CD4-positive, alpha-beta T cell treated with Interleukin-15 for 4 hours (primary cell): ENCODE measurements at places on chromosomes 16 and 17.

- DNase-seq, result peak; percentile 69
These were observed 129.9 kb downstream of the MGAT5B start for GRCh38 chr17:76997981-76998531.

GRCh38 chr17:28953444-28954118, 2.3 kb upstream of the PHF12 start:
- peak; percentile 44 for DNase-seq

DNA sequence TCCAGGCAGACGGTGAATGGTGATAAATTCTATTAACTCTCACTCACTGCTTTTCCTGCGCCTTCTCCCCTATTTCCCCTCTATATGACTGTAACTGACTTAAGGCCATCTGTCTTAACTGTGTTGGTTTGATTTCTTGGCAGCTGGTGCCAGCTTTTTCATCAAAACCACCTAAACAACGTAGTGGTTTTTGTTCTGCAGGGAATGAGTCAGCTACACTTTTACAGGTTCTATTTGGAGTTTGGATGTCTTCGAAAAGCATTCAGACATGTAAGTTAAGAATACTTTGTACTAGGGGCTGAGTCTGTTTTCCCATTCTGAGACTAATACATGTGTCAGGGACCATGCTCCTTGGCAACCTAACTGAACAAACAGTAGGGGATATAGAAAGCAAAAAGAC, 8.5 kb downstream of the REXO5 start:
- DNase-seq, result no peak

GRCh38 chr16:59039066-59039720, 305.1 kb upstream of the GOT2 start:
- no peak for DNase-seq

GRCh38 chr17:80092959-80093358, 8.4 kb upstream of the GAA start:
- no peak for DNase-seq

GRCh38 chr17:47873200-47874090, 22.5 kb upstream of the SP6 start:
- no peak for DNase-seq

DNA sequence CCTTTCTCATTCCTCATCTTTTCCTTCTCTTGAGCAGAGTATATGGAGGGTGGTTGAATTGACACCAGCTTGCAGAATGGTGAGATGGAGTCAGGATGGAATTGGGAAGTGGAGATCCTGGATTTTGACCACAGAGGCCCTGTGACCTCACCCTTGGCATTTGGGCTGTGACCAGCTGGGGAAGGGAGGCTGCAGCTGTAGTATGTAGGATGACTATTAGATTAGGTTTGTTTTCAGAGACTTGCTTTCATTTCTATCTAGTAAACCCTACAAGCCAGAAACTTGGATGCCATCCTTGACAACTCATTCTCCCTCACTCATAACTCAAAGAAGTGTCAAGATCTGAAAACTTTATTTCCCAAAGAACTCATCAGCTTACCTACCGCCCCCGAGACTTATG, 5.9 kb downstream of the GNGT2 start:
- no peak for DNase-seq

DNA sequence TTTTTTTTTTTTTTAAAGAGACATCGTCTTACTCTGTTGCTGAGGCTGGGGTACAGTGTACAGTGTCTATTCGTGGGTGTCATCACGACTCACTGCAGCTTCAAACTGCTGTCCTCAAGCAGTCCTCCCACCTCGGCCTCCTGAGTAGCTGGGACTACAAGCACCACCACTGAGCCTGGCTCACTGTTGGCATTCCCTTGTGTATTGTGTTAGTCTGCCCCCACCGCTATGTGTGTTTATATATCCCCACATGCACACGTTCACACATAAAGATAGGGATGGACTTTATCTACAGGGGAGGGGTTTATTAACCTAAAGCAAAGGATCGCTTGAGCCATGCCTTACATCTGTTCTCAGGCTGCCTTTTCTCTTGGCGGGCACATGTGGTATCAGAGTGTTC, 63.8 kb downstream of the SEC14L1 start:
- DNase-seq, result no peak

DNA sequence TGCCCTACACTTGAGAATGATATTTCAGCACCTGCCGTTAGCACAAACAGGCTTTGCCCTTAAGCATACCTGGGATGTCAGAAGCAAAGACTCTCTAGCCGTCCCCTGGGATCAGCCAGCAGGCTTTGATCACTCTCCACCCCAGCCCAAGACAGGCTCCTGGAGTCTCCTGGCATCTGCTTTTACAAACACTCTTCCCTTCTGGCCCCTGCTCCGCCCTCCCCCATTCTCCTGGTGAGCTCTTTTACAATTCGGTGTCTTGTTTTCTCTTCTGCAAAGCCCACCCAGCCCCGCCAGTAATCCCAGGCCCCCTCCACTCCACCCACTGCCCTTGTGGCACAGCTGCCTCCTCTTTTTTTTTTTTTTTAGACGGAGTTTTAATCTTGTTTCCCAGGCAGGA, 50.4 kb downstream of the KATNIP start:
- no peak for DNase-seq

DNA sequence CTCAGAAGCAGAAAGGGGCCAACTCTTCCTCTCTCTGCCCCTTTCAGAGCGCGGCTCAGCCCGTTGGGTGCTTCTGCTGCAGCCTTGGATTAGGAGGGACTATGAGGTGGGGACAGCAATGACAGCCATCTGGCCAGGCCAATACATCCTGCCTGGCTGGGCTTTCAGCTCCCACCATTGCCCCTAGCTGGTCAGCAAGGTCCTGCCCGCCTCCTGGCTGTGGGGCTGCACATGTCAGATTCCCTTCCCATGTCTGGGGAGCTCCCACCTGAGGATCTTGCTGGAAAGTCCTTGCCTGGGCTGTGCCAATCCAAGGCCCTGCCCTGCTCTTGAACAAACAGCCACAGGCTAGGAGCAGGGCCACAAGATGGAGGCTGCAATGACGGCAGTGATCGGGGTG, 8.3 kb downstream of the TRIM65 start:
- no peak for DNase-seq

DNA sequence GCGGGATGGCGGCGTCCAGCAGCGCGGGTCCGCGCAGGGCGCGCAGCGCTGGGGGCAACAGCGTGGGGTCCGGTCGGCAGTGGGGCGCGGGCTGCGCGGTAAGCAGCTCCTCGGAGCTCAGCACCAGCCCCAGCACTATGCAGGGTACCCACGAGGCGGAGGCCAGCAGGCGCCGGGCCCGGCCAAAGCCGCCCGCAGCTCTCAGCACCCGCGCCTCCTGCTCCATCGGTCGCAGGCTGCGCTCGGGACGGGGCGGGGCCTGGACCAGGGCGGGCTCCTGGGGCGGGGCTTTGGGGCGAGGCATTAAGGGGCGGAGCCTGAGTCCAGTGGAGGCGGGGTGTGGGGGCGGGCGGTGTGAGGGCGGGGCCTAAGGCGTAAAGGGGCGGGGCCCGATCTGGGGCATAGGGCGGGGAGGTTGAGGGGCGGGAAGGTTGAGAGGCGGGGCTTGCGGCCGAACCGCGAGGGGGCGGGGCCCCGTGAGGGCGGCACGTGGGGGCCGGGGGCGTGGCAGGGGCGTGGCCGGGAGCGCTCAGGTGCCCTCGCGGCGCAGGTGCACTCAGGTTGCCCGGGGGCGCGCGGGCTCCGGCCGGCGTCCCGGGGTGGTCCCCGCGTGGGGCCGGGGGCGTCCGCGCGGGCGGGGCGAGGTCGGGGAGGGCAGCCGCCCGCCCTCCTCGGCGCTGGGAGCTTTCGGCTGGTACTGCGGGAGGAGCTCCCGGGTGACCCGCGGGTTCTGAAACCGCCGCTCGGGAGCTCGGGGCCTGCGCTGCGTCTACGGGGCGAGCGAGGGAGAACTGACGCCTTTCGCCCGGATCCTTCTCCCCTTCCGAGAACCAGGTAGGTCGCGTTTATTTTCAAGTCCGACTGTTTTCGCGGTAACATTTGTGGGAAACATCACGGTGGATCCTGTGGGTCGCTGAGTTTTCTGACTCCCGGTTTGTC, 1.4 kb upstream of the SLC22A31 start:
- DNase-seq, result peak; percentile 78

DNA sequence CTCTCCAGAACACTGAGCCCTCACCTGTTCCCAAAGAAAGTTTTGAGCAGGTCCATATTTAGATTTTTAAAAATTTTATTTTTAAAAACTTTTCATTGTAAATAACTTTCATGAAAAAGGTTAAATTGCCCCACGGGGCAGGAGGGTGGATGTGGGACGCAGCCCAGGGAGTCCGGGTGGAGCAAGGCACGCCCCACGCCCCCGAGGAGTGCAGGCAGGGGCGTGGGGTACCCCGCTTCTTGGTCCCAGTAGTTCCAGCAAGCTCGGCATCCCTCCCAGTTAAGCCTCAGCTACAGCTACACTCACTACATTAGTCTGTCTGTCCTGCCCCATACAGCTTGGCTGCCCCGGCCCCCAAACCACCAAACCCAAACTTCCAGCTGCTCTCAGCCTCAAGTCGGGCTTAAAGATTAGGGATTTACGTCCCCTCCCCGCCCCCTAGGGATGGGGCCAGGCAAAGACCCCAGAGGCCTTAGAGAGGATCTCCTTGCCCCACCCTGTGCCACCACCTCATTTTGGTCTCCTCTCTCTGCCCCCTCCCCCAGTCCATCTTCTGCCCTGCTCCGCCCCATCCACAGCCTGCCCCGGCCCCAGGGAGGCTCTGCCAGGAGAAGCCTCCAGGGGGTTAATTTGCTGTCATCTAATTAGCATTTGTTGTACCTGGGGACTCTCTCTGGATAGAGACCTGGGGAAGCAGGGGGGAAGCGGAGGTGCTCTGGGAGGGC, 4.6 kb downstream of the FOXJ1 start:
- DNase-seq, result no peak

DNA sequence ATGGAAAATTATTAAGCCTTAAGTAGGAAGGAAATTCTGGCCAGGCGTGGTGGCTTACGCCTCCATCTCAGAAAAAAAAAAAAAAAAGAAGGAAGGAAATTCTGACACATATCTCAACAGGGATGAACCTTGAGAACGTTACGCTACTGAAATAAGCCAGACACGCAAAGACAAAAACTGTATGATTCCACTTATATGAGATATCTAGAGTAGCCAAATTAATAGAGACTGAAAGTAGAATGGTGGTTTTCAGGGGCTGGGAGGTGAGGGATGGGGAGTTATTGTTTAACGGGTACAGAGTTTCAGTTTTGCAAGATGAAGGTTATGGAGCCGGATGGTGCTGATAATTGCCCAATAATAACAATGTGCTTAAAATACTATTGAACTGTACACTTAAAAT, 16.2 kb upstream of the HNF1B start:
- no peak for DNase-seq

GRCh38 chr16:89257281-89257731, 39.8 kb downstream of the ZNF778 start:
- DNase-seq, result no peak

DNA sequence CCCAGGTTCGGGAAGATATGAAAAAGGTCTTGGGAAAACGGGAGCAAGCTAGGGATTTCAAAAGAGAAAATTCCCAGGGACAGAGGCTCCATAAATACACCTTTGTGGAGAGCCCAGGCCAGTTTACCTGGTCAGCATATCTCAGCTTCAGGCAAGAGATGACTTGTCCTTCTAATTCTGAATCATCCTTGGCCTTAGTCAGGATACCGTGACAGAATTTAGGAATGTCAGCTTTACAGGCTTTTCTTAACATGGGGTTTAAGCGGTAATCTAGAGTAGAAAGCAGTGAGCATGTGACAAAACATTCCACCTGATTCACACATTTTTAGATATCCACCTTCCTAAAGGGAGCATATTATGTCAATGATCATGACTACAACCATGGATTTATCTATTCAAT, 41.1 kb upstream of the CLEC18B start:
- no peak for DNase-seq

DNA sequence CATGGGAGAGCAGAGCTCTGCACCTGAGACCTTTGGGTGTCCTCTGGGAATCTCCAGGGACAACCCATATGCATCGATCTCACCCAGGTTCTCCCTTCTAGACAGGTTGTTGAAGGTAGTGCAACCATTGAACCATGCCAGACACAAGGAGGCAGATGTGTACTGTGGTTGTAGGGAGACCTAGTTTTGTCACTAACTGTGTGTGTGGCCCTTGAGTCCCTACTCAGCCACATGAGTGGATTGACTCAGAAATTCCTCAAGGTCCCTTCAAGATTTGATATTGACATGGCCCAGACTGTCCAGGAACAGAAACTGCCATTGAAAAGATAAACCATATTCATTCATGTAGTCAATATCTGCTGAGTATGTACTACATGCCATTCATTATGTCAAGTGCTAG, 396.4 kb upstream of the CCL2 start:
- no peak for DNase-seq

DNA sequence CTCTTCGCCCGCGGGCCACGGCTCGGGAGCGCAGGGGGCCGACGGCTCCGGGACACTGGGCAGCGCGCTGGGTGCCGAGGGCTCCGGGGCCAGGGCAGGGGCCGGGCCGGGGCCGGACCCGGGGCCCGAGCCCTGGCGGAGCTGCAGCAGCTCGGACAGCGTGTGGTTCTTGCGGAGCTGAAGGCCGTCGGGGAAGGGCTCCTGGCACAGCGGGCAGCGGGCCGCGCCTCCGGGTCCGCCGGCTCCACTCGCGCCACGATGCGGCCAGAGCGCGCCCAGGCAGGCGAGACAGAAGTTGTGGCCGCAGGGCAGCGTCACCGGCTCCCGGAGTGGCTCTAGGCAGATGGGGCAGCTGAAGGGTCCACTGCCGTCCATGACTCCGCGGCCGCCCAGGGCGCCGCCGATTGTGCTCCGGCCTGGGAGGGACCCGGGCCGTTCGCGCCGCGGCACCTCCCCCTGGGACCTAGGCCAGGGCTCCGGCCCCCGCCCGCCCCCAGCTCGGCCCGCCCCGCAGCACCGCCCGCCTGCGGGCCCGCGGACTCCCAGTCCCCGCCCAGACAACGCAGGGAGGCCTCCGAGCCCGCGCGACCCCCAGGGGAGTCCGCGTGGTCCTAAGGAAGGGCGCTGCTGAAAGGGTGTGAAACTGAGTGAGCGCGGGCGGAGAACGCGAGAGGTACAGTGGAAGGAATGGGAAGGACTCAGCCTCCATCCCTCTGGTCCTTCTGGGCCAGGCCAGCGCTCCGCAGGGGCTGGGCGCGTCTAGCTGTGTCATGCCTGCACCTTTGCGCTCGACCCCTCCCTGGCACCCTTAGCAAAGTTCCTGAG, at the start of gene TRIM47:
Gene TRIM47, minus strand, starts transcription at position 408 of the 825 bp plus-strand sequence. Its CDS starts 33 bp downstream, at position 375.
- no peak for DNase-seq

DNA sequence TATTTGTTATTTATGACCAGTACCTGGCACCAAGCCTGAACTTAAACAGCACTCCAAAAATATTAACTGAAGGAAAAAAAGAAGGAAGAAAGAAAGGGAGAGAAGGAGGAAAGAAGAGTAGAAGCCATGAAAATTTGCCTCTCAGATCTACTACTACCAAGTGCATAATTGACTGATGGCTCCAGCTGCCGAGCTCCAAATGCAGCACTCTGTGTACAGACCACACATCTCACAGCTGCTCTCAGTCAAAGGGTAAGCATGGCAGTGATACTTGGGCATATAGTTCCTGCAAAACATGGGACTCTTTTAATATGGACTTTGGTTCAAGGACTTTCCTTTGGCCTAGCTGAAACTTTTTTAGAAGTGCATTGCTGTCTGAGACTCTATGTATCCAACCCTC, 44.0 kb upstream of the NOG start:
- no peak for DNase-seq
